ENCODE measurements at places on chromosomes 2 and 18. TPM values are rescaled to one million over a fixed set of nuclear protein-coding genes. Genes with fewer than 3 reads are reported as not detected.

The SLC5A7 gene
- total RNA-seq = not detected

The TEKT4 gene
- total RNA-seq = not detected

The SLC25A52 gene
- not detected for total RNA-seq

The C1D gene
- total RNA-seq = 62.1 TPM

The RPE gene
- 79.5 TPM for total RNA-seq

The CROCC2 gene
- total RNA-seq = not detected

The ANKRD62 gene
- total RNA-seq = not detected

The CCDC148 gene
- total RNA-seq = 0.79 TPM

The RAD51AP2 gene
- total RNA-seq = not detected

The FOXI3 gene
- total RNA-seq = not detected

The SERPINB3 gene
- not detected for total RNA-seq

The TGFA gene
- 8.1 TPM for total RNA-seq

The CRYGC gene
- not detected for total RNA-seq

The MAL gene
- 11.3 TPM for total RNA-seq

The LIPG gene
- total RNA-seq = 66.5 TPM

The RAX gene
- total RNA-seq = not detected

GRCh38 chr18:22899421-22899820, 33.7 kb upstream of the RBBP8 start:
- DNase-seq = no peak

GRCh38 chr2:38661306-38661705, 4.6 kb upstream of the GALM start:
- peak; percentile 19 for DNase-seq

DNA sequence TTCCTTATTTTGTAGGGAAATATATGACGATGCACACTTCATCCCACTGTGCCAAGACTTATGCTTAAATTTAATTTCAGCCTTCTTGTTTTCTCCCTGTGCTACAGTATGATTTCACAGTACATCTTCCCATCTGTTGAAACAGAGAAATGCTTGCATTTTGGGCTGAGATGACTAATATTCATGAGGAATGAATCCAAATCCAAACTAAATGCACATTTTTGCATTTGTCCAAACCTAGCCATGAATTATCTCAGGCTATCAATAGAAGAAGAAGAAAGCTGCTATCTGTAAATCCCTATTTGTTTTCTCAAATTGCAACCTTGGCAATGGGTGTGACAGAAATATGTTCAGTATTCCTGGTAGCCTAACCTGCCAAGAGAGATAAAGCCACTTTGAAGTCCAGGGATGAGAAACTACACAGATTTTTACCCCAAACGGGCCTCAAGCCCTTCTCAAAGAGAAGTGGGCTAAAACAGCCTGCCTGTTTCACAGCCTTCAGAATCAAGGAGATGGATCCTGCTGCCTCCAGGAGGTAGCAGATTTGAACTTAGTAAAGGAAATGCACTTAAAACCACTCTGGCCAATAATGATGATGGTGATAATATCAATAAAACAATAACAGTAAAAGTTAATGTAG, 306.9 kb upstream of the NT5C1B start:
- DNase-seq = no peak

DNA sequence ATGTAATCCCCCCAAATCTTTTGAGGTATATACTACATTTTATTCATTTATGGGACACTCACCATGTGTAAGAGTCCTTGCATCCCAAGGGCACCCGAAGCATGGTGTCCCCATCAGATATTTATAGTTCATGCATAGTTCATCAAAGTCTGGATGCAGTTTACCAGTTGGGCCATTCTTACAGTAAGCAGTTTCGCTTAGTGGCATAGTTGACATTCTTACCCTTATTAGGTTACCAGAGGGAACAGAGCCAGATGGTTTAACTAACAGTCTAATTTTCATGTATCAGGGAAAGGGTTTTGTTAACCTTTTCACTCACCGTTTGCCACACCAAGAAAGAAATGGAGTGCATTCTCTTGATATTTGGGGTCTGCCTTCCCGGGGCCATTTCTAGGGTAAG, 7.1 kb downstream of the ZNF407 start:
- peak; percentile 46 for DNase-seq

DNA sequence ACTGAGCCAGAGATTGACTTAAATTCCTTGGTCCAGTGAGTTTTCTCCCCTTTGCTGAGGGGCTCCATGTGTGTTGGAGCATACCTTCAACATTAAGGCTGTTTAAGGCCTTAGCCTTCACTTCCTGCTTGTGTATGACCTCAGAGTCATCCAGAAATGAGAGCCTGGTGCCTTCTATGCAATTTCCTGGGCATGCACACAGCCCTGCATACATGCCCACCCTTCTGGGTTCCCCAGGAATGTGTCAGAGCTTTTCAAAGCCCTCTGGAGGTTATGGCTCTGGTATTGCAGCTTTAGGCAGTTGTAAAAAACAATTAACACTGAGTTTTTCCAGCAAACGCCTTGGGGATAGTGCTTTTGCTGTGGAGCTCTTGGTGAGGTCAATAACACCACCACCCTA, 16.7 kb downstream of the IL1R1 start:
- peak; percentile 32 for DNase-seq

DNA sequence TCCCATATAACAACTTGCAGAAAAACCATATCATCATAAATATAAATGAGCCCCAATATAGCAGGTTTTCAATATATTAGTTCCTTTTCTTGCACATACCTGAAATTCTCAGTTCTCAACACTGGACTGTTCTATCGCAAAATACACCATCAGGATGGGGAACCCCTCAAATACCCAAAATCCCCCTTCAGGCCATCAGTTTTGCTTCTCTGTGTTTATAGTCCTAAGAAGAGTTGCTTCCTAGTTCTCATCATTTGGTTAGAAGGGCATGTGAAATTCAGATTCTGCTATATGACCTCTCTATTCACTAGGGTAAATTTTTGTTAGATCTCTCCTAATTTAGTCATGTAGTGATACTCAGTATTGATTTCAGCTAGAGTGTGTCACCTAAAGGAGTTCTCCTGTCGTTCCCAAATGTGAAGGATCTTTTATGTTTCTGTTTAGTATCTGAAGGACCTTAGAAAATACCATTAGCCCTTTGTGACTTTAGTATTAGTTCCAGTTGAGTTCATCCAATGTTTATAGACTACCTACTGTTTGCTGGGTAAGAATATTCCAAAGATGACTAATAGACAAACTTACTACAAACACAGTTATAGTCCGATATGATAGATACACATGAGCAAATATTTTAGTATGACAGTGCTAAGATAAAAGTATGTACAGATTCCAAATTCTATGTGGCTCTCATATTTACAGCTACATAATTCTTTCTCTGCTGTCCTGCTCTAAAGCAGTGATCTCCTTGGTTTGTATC, 115.8 kb downstream of the TTC27 start:
- peak; percentile 68 for DNase-seq

DNA sequence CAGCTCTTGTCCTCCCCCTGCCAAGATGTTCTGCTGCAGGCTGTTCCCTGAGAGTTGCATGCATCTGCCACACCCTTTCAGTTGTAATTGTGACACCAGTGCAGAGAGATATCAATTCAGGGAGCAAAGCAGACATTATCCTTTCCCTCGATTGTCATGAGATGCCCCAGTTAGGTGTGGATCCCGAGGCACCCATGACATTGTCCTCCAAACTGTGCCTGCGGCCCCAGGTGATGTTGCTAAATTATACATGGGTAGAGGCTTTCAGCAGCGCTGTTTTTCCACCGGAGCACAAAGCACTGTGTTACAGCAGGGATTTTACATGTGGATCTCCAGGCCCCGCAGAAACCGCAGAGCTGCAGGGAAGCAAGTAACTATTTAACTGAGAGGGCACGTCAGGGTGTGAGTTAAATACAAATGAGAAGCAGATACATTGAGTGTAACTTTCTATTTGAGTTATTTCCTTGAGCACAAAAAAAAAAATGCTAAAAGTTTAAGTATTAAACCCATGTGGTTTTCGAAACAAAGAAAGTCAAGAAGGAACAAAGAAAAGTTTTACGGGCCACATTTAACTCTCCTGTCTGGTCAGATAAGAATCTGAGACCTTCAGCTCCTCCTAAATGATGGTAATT, 90.3 kb upstream of the BCL2L11 start:
- DNase-seq = no peak

- DNase-seq = peak; percentile 42
Observed at GRCh38 chr2:71472019-71472418, 18.7 kb downstream of the DYSF start.

- DNase-seq = peak; percentile 56
Observed at GRCh38 chr18:73594749-73595148, 552.9 kb downstream of the FBXO15 start.

- peak; percentile 59 for DNase-seq
Observed at GRCh38 chr2:241877989-241878970, 8.8 kb downstream of the RTP5 start.

GRCh38 chr2:127424598-127425520, 6.6 kb downstream of the PROC start:
- DNase-seq = no peak

DNA sequence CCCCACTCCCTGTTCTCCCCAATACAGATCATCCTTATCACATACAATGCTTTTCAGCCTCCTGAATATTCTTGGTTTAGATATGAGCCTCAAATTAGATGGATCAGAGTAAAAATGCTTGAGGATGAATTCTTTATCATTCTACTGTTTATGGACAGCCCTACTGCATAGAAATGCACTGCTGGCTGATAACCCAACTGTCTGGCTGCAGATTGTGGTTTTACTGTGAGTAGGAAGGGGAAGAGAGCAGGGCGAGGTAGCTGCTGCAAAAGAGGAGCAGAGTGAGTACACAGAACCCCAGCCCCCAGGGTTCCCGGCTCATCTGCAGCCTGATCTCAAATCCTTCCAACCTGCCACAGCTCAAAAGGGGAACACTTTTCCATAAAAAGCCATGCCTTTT, 29.4 kb upstream of the NCOA1 start:
- DNase-seq = no peak

GRCh38 chr2:207254591-207255464, 89.1 kb upstream of the KLF7 start:
- peak; percentile 83 for DNase-seq

GRCh38 chr2:132473174-132473883, 56.7 kb downstream of the GPR39 start:
- no peak for DNase-seq

GRCh38 chr2:205998583-205998982, 87.4 kb downstream of the INO80D start:
- no peak for DNase-seq

DNA sequence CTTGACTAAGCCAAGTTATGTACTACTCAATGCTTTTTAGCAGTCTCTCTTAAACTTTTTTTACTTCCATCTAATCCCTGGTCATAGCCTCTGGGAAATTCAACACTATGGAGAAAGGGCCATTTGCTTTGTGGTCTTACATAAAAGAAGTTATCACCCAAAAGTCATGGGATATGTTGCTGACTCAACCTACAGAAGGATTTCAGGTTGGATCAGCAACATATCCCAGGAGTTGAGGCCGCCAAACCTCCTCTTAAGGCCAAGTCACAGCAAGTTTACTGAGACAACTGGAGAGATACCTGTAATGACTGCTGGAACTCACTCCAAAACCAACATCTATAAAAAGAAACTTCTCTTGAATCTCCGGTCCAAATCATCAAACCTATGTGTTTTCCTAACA, 141.1 kb downstream of the IRS1 start:
- DNase-seq = peak; percentile 71

DNA sequence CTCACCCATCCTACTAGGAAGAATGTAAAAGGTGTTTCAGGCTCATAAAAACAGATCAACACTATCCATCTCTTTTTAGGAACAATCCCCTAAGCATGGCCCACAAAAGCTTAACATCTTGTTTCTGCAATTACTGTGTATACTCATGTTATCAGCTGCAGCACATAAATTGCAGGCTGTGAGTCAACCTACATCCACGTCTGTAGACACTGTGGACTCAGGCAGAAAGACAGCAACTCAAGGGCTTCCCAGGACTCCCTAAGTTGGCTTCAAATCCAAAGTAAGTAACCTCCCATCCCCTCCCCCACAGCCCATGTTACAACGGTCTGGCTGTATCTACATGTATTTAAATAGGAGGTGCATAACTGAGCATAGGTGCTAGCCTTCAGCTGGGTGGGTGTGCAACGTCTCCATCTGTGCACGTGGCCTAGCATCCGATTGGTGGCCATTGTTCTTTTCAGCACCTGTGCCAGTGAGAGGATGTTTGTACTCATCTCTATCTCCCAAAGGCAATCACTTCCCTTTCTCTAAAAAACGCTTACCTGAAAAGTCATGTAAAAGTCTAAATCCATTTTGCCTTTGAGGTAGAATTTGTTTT, 30.1 kb downstream of the UXS1 start:
- no peak for DNase-seq

DNA sequence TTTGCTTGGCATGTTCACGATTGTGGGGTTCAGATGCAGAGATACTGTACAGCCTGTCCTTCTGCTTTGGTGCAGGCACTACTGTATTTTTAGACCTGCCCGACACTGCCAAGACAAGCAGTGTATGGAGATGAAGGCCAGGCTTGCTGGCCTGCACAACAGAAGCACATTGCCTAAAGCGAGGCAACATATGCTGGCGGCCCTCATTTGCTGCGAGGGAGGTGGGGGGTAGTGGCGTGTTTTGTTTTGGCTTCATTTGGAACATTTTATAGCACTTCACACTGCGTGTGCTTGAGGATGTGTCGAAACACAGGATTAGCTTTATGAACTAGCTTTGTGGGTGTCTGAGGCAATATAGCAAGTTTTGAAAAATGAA, 27.0 kb downstream of the TMEM182 start:
- DNase-seq = no peak

DNA sequence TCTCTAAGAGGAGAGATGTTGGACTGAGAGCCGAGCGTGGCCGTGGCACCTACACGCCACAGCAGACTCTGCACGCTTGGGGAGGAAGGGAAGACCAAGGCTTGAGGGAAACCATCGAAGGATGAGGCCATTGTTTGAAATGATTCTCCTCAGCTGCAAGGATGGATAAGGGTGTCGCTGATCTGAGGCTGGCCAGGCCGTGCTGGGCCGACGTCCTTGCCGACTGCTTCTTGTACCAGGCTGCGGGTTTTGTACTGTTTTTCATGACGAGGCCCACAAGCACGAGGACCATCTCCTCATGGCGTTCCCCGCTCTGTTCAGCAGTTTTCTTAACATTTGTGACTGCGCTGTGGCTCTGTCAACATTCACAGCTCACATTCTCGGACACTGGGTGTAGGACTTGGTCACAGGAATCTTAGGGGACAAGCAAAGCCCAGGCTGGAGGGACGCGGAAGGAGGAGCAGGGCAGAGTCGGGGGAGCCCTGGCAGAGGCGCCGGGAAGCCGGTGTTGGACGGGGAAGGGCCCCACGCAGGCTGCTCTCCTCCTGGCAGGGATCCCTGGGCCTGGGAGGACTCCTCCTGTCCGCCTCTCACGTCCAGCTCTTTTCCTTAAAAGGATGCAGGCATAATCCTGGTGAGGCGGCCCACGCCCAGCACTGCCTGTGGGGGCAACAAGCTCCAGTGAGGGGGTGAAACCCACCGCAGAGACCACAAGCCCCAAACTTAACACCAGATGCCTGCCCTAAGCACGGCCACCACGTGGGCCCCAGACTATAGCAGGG, 259.0 kb upstream of the SALL3 start:
- DNase-seq = no peak
